Kidney epithelial cell (primary cell): ENCODE measurements at places on chromosomes 11 and 22. TPM values are rescaled to one million over a fixed set of nuclear protein-coding genes. Genes with fewer than 3 reads are reported as not detected.

The CHRM1 gene
- not detected in 2 replicates for total RNA-seq

The OR4C15 gene
- total RNA-seq, result not detected in 2 replicates

The POU2AF2 gene
- total RNA-seq, result not detected in 2 replicates

The POU2AF1 gene
- total RNA-seq, result not detected in 2 replicates

The MYEOV gene
- 29.0 and 36.9 TPM in 2 replicates for total RNA-seq

The CCND1 gene
- 378 and 432 TPM in 2 replicates for total RNA-seq

GRCh38 chr11:128155590-128155989 lies 431.8 kb downstream of the ETS1 start:
- no peak for DNase-seq

DNA sequence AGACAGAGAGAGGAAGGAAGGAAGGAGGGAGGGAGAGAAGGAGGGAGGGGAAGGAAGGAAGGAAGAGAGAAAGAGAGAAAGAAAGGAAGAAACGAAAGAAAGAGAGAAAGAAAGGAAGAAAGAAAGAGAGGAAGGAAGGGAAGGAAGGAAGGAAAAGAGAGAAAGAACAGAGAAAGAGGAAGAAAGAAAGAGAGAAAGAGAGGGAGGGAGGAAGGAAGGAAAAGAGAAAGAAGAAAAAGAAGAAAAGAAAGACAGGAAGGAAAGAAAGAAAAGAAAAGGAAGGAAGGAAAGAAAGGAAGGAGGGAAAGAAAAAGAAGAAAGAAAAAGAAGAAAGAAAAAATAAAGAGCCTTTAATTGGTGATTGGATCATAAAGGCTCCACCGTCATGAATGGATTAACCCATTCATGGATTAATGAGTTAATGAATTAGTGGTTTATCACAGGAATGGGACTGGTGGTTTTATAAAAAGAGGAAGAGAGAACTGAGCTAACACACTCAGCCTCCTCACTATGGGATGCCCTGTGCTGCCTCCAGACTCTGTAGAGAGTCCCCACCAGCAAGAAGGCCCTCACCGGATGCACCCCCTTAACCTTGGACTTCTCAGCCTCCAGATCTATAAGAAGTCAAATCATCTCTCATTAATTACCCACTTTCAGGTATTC lies 9.0 kb upstream of the PLAAT2 start:
- no peak for DNase-seq

DNA sequence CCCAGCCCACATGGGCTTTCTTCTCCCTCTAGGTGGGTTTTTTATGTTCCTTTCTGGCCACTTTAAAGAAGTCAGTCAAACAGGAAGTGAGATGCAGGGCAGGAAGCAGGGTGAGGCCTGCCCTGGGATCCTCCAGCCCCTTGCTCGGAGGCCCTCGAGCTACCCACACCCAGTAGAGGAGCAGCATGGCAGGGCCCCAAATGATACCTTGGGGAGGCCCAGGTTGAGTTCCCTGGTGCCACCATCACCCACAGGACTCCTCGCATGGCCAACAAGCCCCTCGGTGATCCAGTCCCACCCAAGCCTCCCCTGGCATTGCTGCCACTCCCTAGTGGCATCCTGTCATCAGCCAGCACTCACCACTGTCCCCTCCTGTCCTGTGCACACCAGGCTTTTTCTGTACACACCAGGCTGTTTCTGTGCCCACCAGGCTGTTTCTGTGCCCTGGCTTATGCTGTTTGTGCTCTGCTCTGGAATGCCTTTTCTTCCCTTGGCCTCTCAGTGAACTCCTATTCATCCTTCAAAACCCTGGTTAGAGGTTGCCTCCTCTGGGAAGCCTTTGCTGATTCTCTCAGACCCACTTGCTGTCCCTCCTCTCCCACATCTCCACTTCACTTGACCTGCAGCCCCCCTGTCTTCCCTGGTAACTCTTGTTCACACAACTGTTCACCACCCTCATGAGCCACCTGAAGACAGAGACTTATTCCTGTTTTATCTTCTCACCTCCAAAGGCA lies 3.1 kb upstream of the PTGDR2 start:
- no peak for DNase-seq

DNA sequence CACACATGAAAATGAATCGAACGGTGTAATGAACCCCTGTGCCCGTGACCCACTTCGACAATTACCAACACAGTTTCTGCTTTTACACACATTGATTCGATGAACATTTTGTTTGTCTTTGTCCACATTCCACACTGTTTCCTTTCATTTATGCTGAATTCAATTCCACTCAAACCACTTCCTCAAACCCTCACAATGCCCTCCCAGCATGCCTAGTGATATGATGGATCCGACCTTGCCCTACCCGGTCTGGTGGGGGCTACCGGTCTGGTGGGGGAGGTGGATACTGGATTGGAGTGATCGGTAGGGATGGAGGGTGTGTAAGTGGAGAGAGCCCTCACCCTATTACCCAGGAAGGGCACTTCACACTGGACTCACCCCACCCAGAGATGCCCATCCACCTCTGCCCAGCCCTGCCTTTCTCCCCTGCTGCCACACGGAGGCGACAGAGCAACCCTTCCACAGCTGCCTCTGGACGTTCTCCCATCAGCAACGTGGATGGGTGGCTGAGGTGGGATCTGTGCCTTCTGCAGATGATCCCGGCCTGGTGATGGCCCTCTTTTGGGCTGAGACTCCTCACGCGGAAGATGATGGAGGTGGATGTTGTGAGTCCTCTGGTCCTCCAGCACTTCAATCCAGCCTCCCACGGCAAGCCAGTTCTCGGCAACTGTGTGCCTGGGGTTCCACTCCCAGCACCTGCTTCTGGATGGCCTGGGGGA lies 33.0 kb upstream of the P2RY2 start:
- DNase-seq, result no peak

DNA sequence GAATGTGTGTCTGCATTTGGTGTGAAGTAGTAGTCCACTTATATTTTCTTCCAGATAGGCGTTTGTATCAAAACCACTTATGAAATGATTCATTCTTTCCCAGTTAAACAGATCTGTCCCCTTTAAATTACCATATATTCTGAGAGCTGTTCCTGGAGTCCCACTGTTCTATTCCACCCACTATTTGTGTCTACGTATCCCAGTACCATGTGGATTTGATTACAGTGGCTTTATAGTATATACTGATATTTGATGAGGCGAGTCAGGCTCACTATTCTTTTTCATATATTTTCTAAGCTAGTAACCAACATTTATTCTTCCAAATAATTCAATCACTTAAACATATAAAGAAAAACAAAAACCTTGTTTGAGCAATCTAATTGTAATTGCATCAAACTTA lies 81.9 kb upstream of the RASSF10 start:
- DNase-seq, result no peak

GRCh38 chr11:121257976-121258375 lies 34.6 kb upstream of the SC5D start:
- DNase-seq, result peak; percentile 10

DNA sequence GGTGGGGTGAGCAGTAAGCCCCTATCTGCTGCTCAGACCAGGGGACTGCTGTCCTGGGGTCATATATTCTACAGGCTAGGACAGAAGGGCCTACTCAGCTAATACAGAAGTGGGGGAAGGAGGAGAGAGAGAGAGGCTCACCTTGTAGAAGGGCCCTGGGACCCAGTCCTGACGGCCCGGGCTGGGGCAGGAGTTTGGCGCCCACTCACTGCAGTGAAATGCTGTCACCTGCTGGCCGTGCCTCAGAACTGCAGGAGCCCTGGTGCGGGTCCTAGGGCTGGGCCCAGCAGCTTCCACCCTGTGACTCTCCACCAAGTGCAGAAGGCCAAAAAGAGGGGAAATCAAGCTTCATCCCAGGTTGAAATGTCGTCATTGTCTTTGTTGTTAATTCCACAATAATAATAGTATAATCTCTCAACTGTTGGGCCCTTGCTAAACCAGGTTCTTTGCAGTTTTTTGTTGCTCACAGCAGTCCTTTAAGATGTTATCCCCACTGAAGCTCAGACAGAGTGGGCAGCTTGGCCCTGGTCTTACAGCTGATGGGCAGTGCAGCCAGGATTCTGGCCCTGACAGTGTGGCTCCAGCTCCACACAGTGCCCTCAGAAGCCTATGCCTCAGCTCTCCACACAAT lies 29.6 kb downstream of the TRIM29 start:
- no peak for DNase-seq

DNA sequence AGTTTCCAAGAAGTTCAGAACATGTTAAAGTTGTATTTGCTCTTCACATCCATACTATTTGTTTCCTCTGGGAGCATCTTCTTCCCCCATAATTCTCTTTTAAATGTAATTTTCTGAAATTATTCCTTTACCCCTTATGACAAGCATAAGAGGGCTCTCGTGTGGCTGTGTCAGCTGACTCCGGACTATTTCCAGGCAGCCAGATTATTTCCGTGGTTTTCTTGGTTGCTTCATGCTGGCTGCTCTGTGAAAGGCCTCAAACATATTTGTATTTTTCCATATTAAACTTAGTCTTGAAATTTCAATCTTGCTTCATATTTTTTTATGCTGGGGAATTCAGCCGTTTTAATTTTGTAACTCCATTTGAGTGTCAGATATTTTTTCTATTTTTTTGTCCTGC lies 2.8 kb upstream of the MMP1 start:
- DNase-seq, result no peak

DNA sequence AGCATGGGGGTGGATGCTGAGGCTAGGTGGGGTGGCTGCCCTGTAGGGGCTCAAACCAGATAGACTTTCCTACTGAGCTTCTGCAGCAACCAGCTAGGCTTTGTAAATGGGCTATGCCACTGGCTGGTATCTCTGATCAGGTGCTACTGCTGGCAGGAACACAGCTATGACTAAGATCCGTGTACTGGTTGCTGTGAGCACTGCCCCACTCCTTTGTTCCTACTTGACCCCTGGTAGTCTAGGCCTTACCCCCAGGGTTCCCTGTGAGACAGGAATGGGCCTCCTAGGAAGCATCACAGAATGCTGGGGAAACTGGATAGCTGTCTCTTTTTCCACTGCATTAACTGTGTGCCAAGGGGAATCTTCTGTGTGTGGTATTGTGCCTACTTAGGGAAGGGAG lies 58.4 kb upstream of the GAB2 start:
- DNase-seq, result no peak
